ENCODE measurements at places on chromosomes 3 and 15.

DNA sequence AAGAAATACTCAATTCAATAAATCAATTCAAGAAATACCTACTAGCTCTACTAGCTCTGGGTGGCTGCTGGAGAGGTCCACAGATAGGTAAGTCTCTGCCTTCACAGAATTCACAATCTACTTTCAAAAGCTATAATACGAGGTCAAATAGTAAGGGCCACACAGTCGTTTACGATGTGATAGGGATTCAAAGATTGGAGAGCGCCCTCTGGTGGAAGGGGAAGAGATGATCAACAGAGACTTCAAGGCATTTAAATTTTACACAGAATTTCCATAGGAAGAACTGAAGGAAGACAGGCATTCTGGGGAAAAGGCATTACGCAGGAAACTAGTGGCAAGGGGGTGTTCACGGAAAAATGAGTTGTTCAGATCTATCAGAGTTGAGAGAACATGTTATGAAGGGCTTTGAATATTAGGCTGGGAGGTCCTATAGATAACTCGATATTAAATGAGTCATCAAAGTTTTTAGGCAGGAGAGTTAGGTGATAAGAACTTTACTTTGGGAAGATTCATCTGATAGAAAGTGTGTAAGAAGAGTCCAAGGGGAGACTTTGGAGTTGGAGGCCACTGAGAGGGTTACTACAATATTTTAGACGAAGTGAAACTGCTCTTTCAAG is 128.8 kb downstream of the FRMD5 start:
- peak; percentile 28 for DNase-seq

- no peak for DNase-seq
Observed at GRCh38 chr3:96779810-96780209, 34.6 kb upstream of the EPHA6 start.

- DNase-seq = no peak
Observed at GRCh38 chr15:49278751-49279150, 108.7 kb downstream of the GALK2 start.

DNA sequence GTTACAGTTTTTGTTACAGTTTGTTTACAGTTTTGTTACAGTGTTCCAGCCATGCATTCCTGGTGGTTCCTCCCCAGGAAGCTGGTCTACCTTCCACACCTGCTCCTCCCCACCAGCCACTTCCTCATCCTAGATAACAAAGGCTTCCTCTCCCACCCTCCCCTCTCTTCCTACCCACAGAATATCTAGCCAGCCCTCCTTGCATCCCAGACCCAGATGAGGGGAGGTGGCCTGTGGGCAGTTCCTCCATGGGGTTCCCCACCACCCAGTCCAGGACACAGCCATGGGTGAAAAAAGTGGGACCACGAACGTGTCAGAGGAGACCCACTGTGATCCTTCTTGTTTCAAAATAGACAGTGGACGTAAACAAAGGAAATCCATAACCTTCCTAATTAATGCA is 122.8 kb upstream of the ABHD17C start:
- DNase-seq = no peak

- DNase-seq = peak; percentile 39
Observed at GRCh38 chr15:78307976-78308375, 8.6 kb upstream of the SKIC8 start.

DNA sequence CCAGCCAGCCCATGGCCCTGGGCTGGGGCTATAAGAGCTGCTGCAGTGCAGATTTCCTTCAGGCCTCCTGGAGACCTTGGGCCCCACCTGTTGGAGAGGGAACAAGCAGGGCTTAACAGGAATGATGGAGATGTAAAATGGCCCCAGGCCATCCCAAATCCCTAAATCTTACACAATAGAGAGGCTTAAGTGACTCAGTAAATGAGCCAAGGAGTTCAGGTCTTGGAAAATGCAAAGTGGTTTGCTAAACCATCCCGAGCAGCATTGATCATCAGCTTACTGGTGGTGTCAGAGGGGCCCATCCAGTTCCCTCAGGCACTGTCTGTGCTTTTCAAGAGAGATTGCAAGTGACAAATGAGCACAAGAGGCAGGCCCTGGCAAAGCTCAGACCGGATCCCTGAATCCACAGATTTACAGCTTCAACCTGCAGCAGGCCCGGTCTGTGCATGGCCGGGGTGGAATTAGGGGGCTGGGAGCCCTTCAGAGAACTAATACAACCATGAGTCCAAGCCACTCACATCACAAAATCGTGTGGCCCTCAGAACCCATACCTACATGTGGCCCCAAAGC is 325.4 kb downstream of the UACA start:
- DNase-seq = no peak

GRCh38 chr3:72036899-72037298 is 252.0 kb upstream of the PROK2 start:
- no peak for DNase-seq

DNA sequence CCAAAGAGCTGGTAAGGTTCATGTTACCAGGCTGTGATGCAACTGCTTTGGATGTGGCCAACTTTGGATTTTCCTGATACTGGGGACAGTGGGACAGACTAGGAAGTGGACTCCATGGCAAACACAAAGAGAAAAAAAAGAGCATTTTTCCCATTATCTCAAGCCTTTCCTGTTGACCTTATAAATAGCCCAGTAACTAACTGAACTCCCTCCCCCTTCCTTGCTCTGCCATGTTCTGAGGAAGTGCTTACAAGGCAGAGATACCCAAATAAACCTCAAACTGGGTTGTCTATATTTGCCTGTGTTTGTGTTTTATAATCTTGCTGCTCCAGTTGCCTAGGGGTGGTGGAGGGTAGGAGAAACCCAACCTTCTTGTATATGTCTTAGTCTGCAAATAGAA is 27.3 kb upstream of the SLC9A9 start:
- DNase-seq = no peak

GRCh38 chr3:53478921-53479664 is 15.3 kb upstream of the CACNA1D start:
- no peak for DNase-seq

DNA sequence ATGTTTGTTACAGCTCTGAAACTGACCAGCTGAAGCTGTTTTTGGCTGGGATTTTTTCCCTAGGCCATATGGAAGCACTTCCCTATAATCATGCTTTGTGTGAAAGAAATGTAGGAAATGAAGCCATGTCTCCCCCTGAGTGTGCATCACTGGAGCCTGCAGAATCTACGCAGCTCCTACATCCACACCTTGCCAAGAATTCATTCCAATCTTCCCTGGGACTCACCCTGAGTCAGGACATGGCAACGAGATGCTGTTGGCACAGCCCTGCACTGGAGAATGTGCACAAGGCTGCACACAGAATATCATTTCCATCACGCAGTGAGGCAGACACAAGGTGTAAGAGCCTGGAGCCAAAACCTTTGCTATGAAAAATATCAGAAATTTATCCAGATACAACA is 189.5 kb downstream of the ADAMTSL3 start:
- DNase-seq = no peak

DNA sequence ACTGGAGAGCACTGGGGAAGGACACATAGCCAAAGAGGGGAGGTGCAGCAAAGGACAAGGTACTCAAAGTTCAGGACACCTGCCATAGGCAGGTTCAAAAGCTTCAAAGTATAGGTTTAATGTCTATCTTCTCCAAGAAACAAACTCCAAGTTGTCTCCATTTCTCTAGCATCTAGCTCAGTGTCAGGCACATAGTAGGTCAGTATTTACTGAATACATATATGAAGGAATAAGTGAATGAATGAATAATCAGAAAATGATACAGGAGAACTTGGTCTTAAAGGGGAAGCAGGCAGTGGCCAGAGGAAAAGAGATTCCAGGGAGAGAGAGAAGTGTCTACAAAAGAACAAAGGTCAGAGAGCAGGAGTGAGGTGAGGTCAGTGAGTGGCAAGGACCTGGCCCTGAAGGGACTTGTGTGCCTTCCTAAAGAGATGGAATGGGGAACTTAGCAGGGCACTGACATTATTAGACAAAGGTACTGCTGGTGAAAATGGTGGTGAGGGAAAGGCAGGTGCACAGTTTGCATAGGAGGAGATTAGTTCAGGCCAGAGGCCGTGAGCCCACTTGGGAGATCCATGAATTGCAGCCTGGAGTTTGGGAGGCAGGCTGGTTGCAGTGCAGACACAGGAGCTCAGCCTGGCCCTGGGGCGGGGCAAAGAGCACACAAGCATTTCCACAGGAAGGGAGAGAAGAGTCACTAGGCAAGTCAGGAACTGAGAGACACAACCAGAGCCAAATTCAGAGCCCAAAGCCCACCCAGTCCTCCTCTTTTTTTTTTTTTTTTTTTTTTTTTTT is 21.4 kb downstream of the TBC1D2B start:
- DNase-seq = no peak

GRCh38 chr3:108328821-108329486 is 32.6 kb downstream of the HHLA2 start:
- no peak for DNase-seq

DNA sequence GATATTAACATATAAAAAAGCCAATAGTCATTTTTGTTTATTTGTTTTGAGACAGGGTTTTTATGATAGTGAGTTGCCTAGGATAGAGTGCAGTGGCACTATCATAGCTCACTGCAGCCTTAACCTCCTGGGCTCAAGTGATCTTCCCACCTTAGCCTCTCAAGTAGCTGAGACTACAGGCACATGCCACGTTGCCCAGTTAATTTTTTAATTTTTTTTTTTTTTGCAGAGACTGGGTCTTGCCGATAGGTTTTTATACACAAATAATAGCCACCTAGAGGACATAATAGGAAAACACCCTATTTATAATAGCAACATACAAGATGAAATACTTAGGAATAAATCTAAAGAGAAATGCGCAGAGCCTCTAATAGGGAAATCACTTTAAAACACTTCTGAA is 13.3 kb downstream of the EIF3J start:
- no peak for DNase-seq

- DNase-seq = no peak
Observed at GRCh38 chr3:71372911-71373637, 210.5 kb downstream of the FOXP1 start.

DNA sequence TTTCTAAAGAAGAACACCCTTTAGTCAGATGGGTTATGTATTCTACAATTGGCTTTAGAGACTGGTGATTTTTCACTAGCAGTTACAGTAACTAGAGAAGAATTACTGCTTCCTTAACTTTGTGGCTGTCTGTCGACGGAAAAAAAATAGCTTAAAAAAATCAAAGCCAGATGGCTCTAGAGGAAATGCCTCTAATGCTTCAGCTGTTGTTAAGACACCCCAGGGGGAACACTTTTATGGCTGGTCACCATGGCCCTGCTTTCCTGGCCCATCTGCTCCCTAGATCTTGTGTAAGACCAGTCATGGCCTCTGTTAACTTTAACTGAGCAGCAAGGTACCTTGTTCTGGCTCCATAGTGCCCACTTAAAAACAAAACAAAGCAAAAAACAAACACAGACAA is 198.6 kb upstream of the PLSCR5 start:
- DNase-seq = no peak

- DNase-seq = peak; percentile 93
Observed at GRCh38 chr3:53269888-53270880, 14.4 kb upstream of the TKT start.

Data from SHP77 treated with DMSO at 0.1 percent for 48 hours (cell line).